ENCODE measurements at places on chromosomes 5 and 9. TPM values are rescaled to one million over a fixed set of nuclear protein-coding genes. Genes with fewer than 3 reads are reported as not detected.

WDR36 gene
- 17.7 TPM for polyA plus RNA-seq

CTNND2 gene
- not detected for polyA plus RNA-seq

ZNF474 gene
- not detected for polyA plus RNA-seq

KCTD16 gene
- 0.01 TPM for polyA plus RNA-seq

ARL14EPL gene
- polyA plus RNA-seq: not detected

TAS2R1 gene
- not detected for polyA plus RNA-seq

ST8SIA4 gene
- polyA plus RNA-seq: 17.5 TPM

ECPAS gene
- polyA plus RNA-seq: 16.5 TPM

DMGDH gene
- not detected for polyA plus RNA-seq

GARIN3 gene
- polyA plus RNA-seq: not detected

PCDHGB6 gene
- polyA plus RNA-seq: 0.25 TPM

All from CD8-positive, alpha-beta memory T cell (primary cell).